ENCODE measurements at places on chromosomes 5 and 9.

- DNase-seq: no peak
These were observed 126.5 kb upstream of the PALM2AKAP2 start for GRCh38 chr9:109653470-109653869.

GRCh38 chr5:40224421-40224820 lies 455.3 kb upstream of the PTGER4 start:
- no peak for DNase-seq

- DNase-seq: no peak
These were observed 158.0 kb downstream of the DEPDC1B start for GRCh38 chr5:60541980-60542379.

GRCh38 chr5:180639741-180640610 lies 9.4 kb downstream of the FLT4 start:
- DNase-seq: no peak

GRCh38 chr9:35529161-35529823 lies 39.4 kb downstream of the RUSC2 start:
- no peak for DNase-seq

- DNase-seq: no peak
These were observed 329.8 kb upstream of the PDE4D start for GRCh38 chr5:60223342-60223741.

- DNase-seq: no peak
These were observed 126.9 kb downstream of the TTC39B start for GRCh38 chr9:15180124-15180523.

DNA sequence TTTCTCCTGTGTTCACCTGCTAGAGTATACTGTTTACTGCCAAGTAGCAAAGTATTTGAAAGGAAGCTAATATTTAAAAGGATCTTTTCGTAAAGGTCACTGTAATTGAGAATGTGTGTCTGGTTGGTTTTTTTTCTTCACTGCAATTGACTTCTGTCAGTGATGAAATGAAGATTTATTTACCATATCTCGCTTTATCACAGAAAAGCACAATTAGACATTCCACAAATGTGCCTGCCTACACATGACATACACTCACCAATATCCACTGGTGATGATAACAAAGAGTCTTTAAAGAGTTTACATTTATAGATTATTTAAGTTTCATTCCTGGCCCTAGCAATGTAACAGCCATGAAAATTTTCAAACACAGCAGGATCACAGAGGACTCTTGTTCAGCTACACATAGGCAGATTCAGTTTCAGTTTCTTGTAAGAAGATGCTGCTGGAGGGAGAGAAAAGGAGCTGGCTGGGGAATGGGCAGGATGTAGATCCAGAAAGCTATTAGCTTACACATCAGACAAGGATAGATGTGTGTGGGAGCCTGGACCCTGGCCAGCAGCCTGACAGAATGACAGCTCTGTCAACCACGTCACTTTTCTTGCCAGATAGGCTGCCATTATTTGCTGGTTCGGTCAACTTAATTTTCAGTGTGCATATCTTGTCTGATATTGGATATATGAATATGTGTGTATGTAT lies 104.0 kb downstream of the GDNF start:
- no peak for DNase-seq

GRCh38 chr5:113048931-113049330 lies 72.3 kb downstream of the DCP2 start:
- DNase-seq: no peak

DNA sequence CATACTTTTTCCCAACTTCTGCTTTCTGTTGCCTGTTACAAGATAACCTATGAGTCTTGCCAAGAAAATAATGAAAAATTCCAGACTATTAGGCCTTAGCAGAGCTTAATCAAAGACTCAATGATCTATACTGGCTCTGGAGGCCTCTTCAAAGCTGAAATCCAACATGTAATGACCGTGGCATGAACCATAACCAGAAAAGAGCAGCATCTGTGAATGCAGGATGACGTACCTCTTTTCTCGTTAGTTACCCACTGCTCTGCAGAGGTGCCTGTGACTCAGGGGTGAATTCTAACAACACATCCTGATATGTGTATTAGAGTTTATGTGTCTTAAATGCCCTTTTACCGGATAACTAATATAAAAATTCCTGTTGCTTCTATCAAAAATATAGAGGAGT lies 645.4 kb downstream of the PRELID2 start:
- no peak for DNase-seq

DNA sequence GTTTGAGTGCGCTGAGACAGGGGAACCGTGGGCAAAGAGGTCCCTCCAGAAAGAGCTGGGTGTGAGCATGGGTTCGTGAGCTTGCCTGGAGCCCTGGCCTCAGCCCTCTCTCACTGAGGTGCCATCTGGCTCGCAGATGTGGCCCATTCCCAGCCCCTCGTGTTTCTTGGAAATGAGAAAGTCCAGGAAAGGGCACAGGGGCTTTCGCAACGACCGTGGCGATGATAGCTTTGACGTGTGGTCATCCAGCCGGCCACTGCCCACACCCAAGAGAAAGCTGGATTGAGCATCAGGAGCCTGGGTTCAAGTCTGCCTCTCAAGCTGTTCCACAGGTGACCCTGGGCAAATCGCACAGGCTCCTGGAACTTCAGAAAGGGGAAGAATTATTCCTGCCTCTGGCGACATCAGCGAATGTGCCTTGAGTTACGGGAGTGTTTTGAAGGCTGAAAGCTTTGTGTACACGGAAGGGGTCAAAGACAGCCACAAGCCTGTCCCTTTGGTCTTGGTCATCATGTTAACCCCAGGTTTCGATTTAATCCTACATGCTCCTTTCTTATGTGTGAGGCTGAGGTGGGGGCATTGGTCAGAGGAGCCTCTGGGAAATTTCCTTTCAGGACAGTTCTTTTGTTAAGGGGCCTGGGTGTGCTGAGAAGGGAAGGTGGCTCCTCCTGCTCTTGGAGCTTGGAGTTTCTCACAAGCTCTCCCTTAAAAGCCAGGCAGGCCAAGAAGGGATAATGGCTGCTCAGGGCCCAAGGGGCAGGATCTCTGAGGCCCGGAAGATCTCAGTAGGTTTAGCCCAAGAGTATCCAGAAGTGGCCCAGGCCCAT lies 41.7 kb upstream of the IL17B start:
- no peak for DNase-seq

DNA sequence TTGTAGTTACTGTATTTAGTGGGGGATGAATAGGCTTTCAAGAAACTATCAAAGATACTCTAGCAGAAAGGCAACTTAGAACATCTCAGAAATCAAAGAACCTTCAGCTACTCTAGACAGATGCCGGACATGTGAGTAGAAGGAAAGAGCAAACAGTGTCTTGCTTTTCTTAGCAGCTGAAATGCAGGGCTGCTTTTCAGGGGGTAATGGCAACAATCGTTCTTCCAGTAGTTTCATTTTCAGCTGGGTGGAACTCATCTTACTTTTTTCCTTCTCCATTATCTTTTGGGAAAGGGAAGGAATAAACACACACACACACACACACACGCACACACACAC lies 281.6 kb downstream of the CRB2 start:
- no peak for DNase-seq

GRCh38 chr5:168624850-168625364 lies 45.7 kb upstream of the PANK3 start:
- DNase-seq: no peak

GRCh38 chr5:55918087-55919035 lies 67.2 kb downstream of the IL31RA start:
- DNase-seq: peak; percentile 47

DNA sequence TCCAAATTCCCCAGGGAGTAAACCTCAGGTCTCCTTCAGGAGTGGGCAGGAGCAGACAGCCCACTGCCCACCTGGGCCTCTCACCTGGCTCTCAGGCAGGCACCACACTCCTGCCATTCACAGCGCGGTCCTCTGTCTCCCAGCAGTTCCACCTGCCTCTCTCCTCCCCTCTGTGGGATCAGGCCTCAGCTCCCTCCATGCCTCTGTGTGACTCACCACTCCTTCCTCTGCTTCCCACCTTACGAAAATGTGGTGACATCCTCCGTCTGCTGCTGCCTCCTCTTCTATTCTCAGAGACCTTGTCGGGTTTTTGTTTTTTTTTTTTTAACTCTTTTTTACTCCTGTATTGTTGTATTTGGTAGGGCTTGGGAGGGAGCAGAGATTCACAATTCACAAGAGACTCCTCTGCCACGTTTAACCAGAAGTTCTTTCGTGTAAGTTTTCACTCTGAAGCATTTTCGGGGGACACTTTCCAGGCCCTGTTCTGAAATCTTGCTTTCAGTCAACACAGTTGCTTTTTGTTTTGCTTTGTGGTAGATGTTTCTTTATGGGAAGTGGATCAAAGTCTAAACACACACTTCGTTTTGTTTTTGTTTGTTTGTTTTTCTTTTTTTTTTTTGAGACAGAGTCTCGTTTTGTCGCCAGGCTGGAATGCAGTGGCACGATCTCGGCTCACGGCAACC lies 21.1 kb upstream of the CDKN2AIPNL start:
- DNase-seq: no peak

DNA sequence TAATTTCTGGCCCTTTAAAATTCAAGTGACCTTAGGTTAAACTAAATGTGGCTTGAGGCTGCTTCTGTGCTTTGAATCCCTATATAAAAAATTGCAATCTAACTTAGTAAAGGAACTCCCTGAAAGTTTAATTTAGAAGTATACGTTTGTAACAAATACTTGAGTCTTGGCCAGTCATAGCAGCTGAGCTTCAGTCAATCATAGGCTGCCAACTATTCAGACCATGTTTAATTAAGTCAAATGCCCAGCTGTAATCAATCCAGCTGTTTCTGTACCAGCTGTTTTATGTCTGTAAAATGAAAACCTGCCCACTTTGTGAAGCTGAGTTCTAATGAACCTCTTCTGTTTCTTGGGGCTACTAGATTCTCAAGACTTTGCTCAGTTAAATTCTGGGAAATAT lies 760.1 kb downstream of the MAT2B start:
- DNase-seq: no peak

- DNase-seq: peak; percentile 76
These were observed 133.0 kb downstream of the C9orf50 start for GRCh38 chr9:129487658-129488483.

GRCh38 chr5:132487095-132487428 lies 3.5 kb downstream of the IRF1 start:
- DNase-seq: peak; percentile 30

DNA sequence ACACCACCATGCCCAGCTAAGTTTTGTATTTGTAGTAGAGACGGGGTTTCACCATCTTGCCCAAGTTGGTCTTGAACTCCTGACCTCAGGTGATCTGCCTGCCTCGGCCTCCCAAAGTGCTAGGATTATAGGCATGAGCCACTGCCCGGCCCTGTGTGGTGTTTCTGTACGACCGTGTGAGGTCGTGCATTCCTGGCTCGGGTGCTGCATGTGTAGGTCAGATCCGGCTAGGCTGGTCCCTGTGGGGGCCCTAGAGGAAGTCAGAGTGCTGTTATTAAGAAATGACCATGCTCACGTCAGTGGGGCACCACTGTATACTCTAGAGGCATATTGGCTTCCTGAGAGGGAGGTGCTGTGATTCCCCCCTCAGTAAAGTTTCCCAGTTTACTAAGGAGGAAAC lies 13.7 kb downstream of the WNK2 start:
- DNase-seq: no peak

- DNase-seq: no peak
These were observed 51.1 kb downstream of the ABHD17B start for GRCh38 chr9:71859939-71860338.

DNA sequence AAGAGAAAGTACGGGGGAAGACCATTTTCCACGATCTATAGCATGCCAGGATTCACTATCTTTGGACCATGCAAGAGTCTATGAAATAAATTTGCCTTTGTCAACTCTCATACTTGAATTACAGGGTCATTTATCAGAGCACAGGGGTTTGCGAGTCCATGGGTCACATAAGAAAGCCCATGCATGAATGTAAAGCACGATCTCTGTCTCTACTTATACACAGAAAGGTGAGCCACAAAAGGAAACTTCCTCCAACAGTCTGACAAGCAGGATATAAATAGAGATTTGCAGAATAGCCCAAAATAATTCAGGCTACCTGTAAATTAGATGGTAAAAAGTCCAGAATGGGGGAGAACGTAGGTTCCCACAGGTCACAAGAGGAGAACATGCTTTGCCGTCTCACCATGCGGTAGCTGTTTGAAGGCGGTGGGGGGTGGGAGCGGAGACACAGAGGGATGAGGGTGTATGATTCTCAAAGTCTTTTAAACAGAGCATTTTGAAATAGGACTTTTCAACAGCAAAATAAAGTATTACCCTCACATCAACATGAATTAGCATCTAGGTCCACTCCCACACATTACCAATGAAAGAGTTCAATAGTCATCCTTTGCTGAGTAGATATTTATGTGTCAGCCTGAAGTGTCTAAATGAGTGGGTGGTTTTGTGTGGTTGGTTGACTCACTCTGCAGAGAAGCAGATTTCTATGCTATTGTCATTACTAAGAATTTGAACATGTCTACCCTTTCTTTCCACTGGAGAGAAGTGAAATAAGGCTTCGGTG lies 279.7 kb downstream of the EBF1 start:
- peak; percentile 33 for DNase-seq

- no peak for DNase-seq
These were observed 251.7 kb upstream of the ACTBL2 start for GRCh38 chr5:57734296-57734695.

DNA sequence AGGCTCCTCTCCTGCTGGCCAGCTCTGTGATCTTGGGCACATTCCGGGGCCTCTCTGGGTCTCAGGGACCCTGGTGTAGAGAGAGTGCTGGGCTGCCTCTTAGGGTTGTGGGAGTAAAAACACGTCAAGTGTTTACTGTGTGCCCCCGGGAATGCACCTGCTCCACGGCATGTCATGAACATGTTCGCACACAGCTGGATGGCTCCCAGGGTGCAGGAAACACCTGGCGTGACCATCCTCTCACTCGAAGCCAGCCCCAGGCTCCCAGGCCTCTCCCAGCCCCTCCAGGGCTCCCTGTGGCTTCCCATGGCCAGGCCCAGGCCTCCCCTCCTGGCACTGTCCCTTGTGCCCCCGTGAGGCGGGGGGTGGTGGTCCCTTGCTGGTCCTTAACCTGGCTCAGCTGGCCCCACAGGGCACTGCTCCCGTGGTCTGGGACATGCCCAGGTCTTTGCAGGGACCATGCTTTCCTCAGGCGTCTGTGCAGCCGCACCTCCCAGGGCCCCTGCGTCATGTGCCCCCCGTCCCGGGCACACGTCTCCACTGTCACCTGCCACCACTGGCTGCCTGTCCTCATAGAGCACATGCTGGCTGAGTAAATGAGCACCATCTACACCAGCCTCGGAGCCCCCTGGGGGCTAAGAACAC lies 44.9 kb downstream of the SLC6A3 start:
- DNase-seq: no peak

GRCh38 chr5:142720641-142721271 lies 34.9 kb upstream of the FGF1 start:
- no peak for DNase-seq

All from activated T-cell treated with anti-CD3 and anti-CD28 coated beads, Interleukin-2, amount 50 U/mL, for 48 hours (primary cell).